Retinal pigment epithelial cell (primary cell): ENCODE measurements at places on chromosomes 11 and 22.

- DNase-seq, result no peak
These were observed at the start of gene MEI1 for GRCh38 chr22:41699264-41700107. Gene MEI1, plus strand, starts transcription at chr22:41699503. Its CDS starts 36 bp downstream, at chr22:41699539.

DNA sequence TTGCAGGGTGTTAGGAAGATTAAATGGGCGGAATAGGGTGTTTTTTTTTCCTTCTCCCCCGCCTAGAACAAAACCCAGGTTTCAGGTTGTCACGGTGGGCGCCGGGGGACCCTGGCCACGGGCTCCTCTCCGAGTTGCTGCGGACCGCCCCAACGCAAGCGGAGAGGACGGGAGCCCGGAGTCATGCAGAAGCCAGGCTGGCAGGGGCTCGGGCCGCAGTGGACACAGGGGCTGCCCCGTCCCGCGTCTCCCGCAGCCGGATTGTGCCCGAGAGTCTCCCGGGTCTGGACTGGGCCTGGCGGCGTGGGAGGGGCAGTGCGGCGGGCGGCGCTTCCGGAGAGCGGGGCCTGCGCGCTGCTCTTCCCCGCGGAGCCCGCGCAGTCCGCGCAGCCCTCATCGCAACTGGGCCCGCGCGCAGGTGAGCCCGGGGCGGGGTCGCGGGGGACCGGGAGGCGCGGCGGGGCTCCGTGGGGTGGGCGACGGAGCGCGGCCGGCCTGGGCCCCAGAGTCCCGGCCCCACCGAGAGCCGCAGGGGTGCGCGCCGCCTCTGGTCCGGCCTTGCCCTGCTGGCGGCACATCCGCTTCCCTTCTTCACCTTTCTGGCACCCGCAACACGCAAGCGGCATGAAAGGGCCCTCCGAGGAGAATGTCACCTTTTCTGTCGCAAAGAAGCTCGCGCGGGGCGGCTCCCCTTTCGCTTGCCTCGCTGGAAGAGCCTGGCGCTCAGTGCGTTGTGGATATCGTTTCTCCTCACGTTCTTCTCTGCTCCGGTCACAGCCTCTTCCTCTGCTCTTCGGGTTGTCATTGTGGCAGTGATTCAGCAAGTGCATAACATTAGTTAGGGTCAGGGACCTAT is at the start of gene TIRAP:
TSS of gene TIRAP (plus strand) at position 358 of the 856 bp plus-strand sequence. CDS start 7,802 bp downstream, outside the sequence.
- no peak for DNase-seq

- DNase-seq, result no peak
These were observed 15.9 kb upstream of the DGCR8 start for GRCh38 chr22:20064140-20064480.

DNA sequence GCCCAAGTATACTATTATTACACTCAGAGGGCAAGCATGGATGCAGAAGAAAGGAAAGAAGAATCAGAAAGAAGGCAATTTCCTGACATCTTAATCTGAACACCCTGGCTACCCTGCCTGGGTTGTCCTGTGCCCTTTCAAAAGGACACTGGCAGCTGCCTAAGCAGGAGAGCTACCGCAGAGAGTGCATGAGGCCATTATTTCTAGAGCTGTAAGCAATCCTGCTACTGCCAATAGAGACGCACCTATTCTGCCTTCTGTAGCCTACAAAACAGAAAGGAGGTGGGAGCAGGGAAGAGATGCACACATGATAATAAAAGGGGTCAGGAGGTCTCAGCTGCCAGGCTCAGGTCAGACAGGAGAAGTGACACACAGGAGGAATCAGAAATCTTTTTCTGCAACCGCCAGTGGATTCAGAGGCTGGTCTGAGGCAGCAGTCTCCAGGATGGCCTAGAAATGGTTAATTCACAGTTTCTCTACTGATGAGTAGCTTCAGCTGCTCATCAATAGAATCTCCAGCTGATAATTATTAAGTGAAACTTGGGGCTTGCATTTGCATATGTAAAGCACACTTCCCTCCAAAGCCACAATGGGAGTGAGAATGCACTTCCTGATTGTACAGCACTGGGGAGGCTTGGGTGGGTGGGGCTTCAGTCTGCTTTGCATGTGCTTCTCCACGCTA is 253.9 kb downstream of the LARGE1 start:
- DNase-seq, result no peak

DNA sequence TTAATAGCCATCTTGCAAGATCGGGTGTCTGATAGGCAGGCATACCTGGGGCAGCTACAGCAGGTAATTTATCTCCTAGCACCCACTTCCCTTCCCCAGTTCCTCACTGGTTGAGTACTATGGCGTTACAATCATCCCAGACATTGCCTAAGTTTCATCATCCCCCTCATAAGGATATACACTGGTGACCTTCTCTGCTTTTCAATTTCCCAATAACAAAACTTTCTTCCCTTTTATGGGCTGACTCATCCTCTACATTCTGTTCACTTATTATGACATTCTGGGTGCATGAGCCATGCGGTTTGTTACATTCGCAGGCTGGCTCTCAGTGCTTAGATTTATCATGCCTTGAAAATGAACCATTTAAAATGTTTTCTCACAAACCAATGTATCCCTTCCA is 5.0 kb upstream of the MRPL11 start:
- DNase-seq, result no peak

GRCh38 chr11:37371346-37371970 is 773.4 kb upstream of the RAG2 start:
- DNase-seq, result no peak

- DNase-seq, result no peak
These were observed 27.4 kb downstream of the SLC43A1 start for GRCh38 chr11:57487920-57488659.

DNA sequence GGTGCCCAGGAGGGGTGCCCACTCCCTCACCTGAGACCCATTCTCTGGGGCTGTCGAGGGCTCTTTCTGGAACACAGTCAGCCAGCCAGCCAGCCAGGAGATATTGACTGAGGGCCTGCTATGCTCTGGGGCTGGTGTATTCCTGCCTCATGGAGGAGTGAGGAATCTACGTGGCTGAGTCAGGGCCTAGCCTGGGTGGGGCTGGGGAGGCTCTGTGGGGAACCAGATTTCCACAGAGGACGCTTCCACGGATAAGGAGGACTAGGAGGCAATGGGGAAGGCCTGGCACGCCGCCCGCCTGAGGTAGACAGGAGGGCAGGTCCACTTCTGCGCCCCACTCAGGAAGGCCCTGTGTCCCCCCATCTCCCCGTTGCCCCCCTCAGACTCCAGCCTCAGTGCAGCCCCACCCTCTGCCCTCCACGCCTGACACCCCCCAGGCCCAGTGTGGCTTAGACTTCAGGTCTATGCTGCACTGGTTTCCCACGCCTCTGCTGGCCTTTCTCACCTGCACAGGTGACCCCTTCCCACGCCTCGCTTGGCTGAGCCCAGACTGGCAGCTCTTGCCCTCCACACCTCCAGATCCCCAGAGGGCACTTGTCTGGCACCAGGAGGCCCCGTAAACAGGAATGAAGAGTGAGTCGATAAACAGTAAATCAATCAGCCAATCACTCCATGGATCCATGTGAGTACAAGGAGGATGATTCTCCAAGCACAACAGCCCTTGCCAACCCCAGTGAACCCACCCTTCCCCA is 37.5 kb downstream of the MACROD1 start:
- no peak for DNase-seq

DNA sequence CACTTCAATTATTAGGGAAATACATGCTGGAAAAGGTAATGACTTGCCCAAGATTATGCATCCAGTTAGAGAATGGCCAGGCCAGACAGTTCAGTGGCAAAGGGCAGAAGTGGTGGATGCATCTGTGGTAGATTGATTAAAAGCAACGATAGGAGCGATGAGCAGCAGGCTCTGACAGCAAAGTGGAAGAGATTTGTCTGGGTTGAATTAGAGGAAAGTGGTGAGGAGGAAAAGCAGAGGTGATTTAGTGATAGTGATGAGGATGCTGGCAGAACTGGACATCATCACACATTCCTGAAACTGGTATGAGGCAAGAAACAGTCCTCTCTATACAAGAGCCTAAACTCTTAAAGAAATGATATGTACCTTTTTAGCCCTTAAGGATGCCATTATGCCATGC is 12.5 kb downstream of the HSD17B12 start:
- no peak for DNase-seq

DNA sequence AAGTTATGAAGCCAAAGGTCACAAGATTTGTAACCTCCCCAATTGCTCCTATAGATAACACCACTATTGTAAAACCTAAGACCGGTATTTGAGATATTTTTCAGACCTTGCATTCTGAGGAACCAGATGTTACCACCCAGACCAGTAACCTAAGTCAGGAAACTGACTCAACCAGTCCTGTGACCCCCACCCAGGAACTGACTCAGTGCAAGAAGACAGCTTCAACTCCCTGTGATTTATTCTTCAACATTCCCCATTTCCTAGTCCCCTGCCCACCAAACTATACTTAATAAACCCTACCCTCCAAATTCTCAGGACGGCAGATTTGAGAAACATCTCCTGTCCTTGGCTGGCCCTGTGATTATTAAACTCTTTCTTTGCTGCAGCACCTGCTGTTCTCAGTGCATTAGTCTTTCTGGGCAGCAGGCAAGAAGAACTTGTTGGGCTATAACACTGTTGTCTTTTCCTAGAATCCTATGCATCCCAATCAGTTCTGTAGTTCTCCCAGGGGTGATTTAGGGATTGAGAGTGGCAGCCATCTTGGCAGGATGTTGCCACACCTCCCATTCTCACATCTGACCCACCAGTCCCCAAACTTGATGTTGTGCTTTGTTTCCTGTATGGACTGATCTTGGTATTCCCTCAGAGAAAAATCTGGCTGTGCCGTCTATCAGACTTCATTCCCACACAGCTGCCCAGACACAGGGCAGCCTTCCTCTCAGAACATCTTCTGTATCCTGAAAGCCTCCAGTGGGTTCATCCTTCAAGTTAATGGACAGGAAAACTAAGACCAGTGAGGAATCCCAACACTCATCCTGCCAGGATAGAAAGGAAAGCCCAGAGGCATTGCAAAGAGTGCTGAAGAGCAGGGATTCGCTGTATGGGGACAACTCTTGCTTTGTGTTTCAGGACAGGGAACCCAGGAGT is 104.0 kb downstream of the PDE2A start:
- DNase-seq, result peak; percentile 47

DNA sequence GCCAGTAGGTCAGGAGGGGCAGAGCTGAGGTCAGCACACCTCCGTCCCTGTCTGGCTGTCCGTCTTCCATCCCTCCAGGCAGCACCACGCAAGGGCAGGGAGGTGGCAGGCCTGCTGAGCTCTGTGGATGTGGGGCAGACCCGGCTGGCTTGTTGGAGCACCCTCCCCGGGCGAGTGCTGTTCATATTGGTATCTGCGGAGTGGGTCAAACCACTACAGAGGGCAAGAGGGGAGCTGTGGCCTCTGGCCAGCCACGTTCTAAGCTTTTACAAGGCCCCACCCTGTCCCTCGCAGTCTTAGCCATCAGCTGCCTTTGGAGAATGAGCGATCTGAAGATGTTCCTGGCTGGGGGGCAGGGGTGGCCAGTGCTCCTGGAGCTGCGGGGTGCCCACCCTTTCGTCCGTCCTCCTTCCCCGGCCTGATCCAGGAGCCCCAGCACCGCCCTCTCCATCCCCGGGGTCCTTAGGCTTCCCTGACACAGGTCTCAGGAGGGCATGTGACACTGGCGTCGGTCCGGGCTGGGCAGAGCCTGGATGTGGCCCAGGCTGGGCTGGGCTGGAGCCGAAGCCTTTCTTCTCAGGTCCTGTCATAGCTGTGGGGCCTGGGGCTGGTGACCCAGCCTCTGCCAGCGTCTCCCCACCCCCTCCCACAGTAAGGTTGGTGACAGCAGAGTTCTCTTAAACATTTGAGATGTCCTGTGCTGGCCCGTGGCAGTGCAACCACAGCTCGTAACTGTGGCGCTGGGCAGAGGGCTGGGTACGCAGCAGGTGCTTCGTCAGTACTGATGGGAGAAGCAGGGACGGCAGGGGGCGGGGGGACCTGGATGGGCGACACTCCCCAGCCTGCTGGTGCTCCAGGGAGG is 31.7 kb upstream of the GRAMD4 start:
- no peak for DNase-seq

DNA sequence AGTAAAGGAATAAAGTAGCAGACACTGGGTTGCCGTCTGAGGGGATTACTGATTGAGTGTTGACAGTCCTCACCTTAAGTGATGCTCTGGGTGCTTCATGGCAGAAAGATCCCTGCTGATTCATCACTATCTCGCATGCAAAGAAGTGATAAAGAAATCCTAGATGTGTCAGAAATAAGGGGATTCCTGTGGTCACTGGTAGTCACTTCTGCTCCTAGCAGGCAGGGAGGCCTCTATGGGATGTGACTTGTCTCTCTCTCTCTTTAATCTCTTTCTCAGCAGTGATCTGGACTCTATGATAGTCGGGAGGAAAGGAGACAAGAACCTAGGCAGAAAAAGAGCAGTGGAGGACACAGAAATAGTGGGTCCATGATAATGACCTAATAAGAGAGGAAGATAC is 30.9 kb upstream of the OR56A1 start:
- DNase-seq, result no peak

- DNase-seq, result no peak
These were observed 28.9 kb downstream of the PLEKHA7 start for GRCh38 chr11:16985297-16985696.

DNA sequence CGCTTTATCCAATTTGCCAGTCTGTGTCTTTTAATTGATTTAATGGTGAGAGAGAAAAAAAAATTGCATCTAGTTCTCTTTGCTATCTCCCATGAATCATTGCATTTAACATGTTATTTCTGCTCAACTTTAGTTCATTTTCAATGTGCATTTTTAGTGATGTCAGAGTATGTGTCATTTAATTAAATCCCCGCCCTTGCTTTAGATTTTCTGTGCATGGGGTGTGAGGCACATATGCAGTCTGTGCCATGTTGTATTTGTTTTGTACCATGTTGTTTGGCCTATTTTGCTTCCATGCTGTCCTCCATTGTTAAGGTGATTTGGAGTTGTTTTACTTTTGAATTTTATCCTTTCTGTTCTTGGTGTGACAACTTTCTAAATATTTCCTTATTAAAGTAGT is 8.3 kb upstream of the NCR3LG1 start:
- DNase-seq, result no peak

DNA sequence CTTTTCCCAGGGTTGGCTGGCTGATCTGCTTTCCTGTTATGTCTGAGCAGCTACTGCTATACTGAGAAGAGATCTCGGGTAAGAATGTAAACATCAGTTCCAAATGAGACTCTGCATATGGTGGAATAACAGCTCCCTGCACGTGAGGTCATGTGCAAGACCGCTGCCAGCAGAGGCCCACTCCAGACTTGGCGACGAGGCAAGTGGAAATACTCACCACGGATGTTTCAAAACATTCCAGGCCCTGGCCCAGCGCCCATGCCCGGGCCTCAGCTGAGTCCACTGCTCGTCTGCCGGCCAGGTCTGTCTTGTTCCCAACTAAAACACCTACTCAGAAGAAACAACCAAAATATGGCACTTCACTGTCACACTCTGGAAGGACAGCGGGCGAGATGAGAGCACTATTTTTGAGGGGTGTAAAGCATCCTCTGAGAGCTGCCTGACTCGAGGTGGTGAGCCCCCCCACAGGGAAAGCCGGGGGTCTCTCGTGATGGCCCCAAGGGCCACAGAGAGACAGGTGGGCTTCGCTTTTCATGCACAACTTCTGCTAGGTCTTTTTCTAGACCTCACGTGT is 13.1 kb downstream of the IFT27 start:
- DNase-seq, result no peak

DNA sequence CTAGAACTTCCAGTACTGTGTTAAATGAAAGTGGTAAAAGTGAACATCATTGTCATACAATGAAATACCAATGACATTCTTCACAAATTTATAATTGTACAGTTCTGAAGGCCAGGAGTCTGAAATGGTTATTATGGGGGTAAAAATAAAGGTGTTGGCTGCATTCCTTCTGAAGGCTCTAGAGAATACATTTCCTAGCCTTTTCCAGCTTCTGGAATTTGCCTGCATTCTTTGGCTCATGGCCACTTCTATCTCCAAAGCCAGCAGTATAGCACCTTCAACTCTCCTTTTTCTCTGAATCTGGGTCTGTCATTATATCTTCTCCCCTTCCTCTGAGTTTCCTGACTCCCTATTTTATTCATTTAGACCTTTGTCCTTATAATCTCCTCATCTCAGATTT is 1232.7 kb upstream of the TENM4 start:
- DNase-seq, result no peak
